ENCODE measurements at places on chromosomes 4 and X.

DNA sequence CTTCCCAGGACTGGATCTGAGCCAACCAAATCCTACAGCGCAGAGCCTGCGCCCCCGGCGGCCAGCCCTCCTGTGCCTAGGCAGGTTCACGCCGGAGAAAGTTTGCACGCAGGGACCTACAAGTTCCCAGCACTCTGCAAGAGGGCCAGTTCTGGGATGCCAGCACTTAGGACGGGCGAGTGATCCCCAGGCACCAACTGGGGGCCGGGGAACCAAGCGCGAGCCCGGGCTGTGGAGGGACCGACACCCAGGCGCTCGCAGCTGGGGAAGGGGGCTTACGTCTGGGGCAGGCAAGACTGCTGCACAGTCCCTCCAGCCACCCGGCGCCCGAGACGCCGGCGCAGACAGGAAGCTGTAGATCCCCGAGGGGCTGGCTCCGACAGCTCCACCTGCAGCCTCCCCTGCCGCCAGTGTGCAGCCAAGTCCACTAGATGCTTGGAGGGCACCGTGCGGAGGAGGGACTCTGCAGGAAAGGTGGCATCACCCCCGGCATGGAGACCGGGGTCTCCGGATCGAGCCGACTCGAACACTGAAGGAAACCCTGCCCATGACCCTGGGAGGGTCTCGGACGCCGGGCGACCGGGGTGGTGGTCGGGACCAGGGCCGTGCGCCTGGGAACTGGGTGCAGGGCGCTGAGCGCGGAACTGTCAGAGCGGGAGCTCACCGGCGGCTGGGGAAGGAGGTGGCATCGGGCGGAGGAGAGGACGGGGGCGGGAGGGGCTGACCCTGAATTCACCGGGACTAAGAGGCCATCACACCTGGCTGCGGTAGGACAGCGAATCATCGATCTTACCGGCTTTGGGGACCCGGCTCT is 566 bp downstream of the CORIN start:
- peak; percentile 11 for DNase-seq

GRCh38 chr4:173273941-173274340 is 60.2 kb downstream of the HMGB2 start:
- no peak for DNase-seq

- DNase-seq, result no peak
Observed at GRCh38 chrX:48720577-48721250, 24.2 kb downstream of the SUV39H1 start.

GRCh38 chrX:17443556-17443955 is 68.6 kb downstream of the NHS start:
- no peak for DNase-seq

- DNase-seq, result no peak
Observed at GRCh38 chr4:1250921-1251772, 2.2 kb upstream of the CTBP1 start.

- DNase-seq, result peak; percentile 2
Observed at GRCh38 chr4:43132010-43132582, 239.6 kb downstream of the GRXCR1 start.

DNA sequence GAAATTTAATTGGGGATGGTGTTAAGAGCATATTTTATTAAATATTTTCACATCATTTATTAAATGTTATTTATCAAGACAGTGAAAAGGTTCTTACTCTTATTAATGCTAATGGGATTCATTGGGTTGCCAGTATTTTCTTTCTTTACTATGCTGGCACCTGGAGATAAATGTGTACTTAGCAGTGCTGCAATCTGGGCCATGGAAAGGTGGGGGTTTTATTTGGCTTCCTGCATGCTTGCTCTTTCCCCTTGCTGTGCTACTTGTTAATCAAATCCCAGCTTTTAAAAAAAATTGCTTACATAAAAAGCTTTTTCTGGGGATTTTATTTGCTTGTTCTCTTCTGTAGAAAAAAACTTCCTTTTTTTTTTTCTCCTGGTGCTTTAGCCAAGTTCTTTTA is 48.3 kb downstream of the ZAR1 start:
- DNase-seq, result no peak

- no peak for DNase-seq
Observed at GRCh38 chr4:53306729-53307128, 59.1 kb downstream of the SCFD2 start.

DNA sequence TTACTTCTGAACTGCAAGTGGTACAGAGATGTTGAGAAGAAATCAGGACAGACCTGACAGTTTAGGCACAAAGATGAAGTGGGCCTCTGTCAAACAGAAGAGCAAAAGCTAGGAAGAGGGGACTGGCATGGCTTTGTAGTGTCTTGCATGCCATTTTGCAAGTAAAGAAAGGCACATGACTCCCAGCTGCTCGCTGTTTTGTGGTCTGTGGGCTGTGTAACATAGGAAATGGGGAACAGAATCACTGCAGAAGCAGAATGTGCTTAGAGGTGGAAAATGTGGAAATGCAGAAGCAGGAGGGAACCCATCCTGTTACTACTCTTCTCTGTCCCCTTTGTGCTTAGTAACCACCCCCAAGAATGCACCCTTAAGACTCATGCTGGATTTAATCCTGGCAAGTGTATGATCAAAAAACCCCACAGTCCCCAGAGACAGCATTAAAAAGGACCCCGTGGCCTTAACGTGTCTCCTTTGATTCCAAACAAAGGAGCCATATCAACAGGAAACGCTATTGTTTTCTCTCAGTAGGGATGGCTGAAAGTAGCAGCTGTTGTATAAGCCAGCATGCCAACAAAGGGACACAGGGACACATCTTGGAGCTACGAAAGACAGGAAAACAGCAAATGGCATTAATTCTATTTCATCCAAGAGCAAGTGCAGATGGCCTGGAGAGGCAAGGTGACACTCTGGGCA is 177.6 kb upstream of the GLRA2 start:
- no peak for DNase-seq

DNA sequence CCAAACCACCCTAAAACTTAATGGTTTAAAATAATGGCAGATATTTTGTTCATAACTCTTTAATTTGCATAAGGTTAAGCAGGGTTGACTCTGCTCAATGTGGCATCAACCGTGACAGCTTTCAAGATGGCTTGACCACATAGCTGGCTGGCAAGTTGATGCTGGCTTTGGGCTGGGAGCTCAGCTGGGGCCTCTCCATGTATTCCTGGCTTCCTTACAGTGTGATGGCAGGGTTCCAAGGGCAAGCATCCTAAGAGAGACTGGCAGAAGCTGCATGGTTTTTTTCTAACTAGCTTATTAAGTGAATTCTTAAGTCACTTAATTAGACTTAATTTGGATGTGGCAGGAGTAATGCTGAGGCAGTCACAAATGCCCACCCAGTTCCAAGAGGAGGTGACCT is 4.5 kb downstream of the RP2 start:
- DNase-seq, result no peak

- no peak for DNase-seq
Observed at GRCh38 chrX:148940411-148940996, 440.1 kb downstream of the AFF2 start.

DNA sequence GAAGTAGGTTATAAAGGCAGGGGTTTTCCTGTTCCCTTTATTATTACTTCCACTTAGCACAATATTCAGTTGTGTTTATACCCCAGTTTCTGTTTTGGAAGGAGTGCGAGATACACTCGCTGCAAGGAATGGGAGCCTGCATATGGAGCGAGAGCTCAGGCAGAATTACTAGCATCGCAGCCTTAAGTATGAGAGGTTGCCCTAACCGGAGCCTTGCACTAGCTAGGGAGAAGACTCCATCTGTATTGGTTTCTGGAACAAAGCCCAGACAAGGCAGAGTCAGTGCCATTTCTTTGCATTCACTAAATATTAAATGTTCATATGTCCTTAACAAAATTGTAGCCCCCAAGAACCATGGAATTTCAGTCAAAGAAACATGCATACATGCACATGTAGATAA is 6.2 kb upstream of the DCTD start:
- no peak for DNase-seq

DNA sequence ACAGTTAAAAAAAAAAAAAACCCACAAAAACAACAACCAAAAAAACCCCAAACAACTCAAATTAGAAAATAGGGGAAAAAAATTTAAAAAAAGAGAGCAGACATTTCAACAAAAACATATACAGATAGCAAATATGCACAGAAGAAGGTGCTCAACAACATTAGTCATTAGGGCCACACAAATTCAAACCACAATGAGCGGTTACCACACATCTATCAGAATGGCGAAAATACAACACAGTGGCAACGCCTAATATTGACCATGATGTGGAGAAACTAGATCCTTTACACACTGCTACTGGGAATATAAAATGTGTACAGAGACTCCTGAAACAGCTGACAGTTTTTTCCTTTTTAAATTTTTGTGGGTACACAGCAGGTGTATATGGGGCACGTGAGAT is 19.4 kb downstream of the LYAR start:
- DNase-seq, result no peak

GRCh38 chrX:129650821-129651510 is 3.8 kb downstream of the APLN start:
- no peak for DNase-seq

GRCh38 chr4:166518776-166519175 is 645.7 kb downstream of the TLL1 start:
- no peak for DNase-seq

DNA sequence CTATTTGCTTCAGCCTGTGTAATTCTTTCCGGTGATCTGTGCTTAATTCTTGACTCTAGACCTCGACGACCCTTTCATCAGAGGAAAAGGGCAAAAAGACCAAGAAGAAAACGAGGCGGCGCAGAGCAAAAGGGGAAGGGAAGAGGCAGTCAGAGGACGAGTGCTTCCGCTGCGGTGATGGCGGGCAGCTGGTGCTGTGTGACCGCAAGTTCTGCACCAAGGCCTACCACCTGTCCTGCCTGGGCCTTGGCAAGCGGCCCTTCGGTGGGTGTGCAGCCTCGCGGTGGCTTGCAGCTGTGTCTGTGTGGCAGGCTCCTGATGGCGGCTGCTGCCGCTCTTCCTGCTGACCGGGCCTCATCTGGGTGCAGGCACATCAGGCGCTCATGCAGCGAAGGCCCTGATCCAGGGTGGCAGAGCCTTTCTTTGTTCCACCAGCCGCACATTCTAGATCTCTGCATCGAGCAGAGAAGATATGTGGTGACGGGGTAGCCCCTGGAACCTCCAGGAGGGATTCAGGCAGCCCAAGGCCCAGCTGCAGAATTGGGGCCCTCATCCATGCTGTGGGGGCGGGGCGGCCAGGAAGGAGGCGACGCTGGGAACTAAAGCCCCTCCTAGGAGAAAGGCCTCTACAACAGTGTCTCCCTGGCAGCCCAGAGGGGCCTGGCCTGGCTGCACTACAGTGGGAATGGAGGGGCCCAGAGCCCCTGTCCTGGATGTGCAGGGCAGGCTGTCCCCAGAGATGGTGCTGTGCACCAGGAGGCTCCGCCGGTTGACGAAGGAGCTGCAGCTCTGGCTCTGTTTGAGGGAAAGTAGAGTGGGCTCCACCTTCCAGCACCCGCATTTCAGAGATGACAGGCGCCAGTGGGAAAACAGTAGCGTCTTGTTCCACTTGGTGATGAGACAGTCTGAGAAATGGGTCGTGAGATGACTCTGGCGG is 32.1 kb downstream of the NELFA start:
- DNase-seq, result no peak

DNA sequence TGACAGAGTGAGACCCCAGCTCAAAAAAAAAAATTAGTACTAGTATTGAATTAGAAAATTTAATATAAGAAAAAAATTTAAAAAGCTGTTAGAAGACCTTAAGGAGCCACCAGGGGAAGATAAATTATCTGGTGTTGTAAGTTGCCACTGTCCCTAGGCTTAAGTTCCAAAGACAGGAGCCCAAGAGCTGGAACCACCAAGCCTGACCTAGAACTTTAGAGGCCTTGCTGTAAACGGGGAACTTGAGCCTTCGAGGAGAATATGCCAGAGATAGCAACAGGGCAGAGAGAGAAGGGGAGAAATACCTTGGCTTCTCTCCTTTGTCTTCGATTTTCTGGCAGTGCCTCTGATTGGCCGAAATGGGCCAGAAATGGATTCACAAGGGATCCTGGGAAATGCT is 8.9 kb downstream of the USP53 start:
- DNase-seq, result no peak

- DNase-seq, result no peak
Observed at GRCh38 chrX:40278340-40279090, 180.8 kb upstream of the BCOR start.
